ENCODE measurements at places on chromosomes 11 and 22.
A peak's percentile ranks its signal among the peaks of the same experiment; 100 is the strongest.

GRCh38 chr22:22410121-22410520 is 98.4 kb downstream of the ZNF280B start:
- peak; percentile 19 for DNase-seq

- peak; percentile 26 for DNase-seq
Measured at GRCh38 chr11:5238486-5238885, 4.2 kb upstream of the HBD start.

GRCh38 chr22:26380072-26380830 is 48.8 kb upstream of the ASPHD2 start:
- no peak for DNase-seq

DNA sequence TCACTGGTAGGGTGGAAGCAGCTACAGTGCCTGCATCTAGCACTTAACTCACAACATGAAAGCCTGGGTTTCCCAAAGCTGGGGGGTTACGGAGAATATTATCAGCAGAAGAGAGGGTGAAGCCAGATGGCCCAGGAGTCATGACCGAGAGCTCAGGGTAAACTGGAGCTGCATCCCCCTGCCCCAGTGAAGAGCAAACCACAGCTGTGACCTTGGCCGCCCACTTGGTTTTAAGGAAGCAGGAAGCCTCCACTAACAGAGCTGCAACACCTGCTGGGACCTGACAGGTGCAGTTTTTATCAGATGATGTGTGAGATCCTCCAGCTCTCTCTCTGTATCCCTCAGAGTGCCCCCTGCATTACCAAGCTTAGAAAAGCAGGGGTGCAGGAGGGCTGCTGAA is 20.9 kb downstream of the TCP11L1 start:
- DNase-seq, result no peak

GRCh38 chr11:133977067-133977677 is 20.4 kb upstream of the IGSF9B start:
- no peak for DNase-seq

GRCh38 chr22:41197038-41197972 is 7.8 kb upstream of the L3MBTL2 start:
- peak; percentile 84 for DNase-seq

- DNase-seq, result no peak
Measured at GRCh38 chr11:2557381-2557780, 112.6 kb downstream of the KCNQ1 start.

GRCh38 chr11:110971140-110971539 is 258.9 kb upstream of the ARHGAP20 start:
- DNase-seq, result no peak

DNA sequence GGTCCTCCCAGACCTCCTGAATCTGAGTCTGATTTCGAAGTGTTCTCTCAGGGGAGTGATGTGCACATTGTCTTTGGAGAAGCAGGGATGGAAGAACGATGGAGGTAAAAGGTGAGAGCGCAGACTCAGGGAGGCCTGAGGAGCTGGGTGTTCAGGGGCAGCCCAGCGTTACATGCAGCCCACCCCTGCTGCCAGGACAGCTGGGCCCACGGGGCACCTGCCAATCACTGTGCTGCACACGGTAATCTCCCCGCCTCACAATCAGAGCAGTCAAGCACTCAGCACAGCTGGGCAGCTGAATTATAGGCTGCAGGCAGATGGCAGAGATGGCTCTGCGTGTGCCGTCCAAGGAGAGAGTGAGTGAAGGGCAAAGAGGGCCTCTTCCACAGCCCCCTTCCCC is 17.9 kb upstream of the HTR3A start:
- no peak for DNase-seq

DNA sequence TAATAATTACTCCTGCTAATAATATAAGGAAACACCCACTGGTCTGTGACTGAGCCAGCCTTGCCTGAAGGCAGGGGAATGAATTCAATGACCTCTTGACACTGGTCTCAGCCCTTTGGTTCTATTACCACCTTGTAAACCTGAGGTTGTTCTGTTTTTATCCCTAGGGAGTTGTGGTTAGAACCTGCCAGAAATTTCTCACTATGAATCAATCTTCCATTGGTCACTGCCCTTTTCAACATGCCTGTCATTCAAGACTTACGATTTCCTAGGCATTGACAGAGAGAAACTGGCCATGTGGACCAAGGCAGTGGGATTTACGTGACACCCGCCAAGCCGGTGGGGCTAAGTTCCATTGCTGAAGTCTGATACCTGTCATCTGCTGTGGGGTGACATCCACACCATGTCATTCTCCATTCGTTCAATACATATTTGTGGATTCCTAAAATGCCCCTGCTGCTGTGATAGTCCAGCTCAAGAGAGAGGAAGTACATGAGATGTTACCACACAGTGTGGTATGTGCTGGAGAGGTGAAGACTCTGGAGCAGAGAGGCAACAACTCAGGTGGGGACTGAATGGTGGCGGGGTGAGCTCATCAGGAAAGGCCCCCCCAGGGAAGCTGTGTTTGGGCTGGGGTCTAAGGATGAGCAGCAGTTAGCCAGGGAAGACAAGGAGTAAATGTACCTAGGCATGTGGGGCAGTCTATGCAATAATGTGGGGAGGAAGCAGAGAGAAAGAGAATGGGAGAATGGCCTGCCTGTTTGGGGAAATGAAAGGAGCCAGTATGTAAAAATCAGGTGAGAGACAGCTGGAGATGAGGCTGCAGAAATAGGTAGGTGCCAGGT is 15.2 kb upstream of the EHF start:
- DNase-seq, result no peak

DNA sequence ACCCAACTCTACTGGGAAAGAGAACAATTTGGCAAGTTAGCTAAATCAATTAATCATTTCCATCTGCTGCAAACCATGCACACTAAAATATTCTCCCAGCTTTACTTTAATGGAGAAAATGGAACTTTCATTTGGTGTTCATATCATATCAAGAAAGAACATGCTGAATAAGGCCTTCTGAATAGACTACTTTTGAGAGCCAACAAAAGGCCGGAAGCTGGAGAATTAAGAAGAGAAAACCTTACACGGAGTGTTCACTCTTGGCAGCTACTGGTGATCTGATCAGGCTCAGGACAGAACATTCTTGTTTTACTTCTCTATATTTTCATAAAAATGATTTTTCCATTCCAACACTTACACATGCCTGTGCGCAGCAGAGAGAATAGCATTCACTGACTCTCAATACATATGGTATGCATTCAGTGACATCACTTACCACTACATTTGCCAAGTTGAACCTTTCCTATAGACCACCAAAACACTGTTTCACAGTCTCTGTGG is 165.3 kb downstream of the TTC28 start:
- DNase-seq, result no peak

- DNase-seq, result no peak
Measured at GRCh38 chr11:24157316-24157715, 339.5 kb upstream of the LUZP2 start.

GRCh38 chr11:134647066-134647743 is 235.2 kb upstream of the B3GAT1 start:
- no peak for DNase-seq

DNA sequence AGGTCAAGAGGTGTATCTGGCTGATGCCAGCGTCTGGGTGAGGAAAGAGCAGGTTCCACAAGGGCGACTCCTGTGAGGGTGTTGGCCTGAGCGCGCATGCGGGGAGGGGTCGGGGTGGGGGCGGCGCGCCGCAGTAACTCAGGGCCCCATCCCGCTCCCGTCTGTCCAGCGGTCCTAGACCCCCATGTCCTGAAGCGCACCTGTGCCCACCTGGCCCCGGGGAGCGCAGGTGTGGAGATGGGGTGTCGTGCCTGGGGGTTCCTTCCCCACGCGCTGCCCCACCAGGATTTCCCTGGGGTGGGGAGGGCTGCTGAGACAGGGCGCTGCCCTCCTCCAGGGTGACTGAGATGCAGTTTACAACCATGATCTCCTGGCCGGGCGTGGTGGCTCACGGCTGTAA is 20.9 kb downstream of the RNH1 start:
- DNase-seq, result no peak

DNA sequence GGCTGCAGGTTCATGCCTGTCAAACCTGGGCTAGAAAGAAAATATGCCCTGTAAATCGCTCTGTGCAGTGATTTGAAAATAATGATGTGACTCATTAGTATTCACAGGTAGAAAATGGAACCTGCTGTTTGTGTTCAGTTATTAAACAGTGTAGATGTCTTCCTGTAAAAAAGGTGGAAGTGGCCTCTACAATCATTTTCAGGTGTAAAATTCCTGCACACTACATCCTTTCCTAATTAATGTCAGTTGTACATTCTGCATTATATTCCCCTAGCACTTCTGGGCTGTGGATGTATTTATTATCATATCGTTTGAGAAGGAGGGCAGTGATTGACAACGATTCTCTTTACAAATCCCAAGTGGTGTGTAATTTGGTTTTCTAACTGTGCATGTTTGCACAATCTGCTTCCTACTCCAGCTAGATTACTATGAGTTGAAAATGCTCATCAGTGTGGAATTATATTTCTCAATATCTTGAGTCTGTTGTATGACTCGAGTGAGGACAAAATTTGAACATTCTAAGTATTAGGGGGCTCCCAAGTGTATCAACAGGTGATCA is 454.0 kb upstream of the DDI1 start:
- no peak for DNase-seq

GRCh38 chr22:23219822-23220484 is 39.6 kb downstream of the BCR start:
- DNase-seq, result peak; percentile 75

GRCh38 chr11:19539861-19540260 is 172.8 kb upstream of the NAV2 start:
- no peak for DNase-seq

DNA sequence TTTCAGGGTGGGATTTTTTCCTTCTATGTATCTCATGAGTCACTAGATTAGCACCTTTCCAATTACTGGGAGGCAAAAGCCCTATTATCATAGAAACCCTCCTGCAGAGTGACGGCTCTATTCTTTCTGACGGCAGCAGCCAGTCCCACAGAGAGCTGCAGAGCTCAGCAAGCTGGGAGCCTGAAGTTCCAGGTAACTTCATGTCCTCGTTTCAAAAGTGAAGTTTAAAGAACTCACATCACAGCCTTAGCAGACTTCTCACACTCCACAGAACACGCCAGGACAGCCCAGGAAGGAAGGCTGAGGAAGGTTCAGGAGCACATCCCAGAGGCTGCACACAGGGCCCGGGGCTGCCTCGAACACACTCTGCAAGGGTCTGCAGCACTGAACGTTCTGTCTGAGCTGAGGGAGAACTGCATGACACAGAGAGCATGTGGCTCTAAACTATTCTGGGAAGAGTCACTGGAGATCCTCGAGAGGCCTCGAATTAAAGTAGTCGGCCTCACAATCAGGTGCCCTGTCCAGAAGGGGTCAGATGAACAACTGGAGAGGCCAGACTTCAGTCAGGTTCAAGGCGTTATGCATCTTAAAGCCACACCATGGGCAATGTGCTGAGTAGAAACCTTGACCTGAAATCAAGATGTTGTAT is 104.2 kb upstream of the DRD2 start:
- no peak for DNase-seq

GRCh38 chr11:69383372-69384250 is 89.7 kb downstream of the MYEOV start:
- no peak for DNase-seq

DNA sequence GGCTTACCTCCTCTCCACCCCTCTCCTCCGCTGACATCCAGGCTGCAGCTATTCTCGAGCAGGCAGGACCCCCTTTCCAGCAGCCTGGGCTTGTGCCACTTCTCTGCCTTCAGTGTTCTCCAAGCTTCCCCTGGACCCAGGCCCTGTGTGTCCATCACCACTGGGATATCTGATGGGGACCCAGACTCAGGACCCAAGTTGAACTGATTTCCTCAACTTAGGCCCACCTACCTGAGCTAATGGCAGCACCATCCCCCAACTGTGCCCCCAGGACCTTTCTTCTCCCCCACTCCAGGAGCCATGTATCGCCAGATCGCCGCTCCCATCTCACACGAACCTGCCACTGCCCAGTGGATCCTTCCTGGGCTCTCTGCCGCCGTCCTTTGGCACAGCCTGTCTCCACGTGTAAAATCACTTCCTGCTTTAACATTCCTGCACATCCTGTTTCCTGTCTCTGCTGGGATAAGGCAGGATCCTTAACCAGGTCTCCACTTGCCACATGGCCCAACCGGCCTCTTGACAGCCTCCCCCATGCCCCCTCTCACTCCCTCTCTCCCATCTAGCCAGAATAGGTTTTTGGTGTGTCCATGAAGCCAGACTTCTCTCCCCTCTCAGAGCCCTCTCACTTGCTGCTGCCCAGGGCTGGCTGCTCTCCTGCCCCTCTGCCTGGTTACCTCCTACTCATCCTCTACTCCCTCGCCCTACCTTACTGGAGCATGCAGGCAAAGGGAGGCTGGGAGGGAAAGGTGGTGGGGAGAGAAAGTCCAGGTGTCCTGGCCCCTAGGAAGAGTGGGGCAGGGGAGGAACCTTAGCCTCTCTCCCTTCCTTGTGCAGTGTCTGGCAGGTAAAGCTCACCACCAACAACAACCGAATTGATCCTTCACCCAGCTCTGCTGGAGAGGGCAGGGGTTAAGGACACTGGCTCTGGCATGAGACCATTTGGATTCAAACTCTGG is 9.4 kb downstream of the SPATA19 start:
- DNase-seq, result no peak

DNA sequence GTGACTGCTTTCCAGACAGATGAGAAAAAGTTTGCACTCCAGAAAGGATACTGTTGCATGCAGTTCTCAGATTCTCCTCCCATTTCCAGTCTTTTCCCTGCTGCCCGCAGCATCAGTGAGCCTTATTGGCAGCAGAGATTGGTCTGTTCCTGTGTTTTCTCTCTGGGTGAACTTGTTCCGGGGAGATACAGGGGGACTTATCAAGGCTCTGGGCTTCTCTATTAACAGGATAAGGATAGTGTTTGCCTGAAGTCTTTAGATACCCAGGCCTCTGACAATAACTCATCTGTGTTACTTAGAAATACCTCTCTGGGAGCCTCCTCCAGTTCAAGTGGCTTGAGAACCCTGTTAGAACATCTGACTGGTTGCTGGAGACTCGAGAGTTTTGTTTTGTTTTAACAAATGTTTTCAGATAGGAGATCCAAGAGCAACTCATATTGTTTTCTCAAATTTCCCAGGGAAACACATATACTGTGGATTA is 154.7 kb downstream of the BLID start:
- DNase-seq, result no peak

GRCh38 chr11:79578116-79578515 is 137.3 kb upstream of the TENM4 start:
- DNase-seq, result no peak

DNA sequence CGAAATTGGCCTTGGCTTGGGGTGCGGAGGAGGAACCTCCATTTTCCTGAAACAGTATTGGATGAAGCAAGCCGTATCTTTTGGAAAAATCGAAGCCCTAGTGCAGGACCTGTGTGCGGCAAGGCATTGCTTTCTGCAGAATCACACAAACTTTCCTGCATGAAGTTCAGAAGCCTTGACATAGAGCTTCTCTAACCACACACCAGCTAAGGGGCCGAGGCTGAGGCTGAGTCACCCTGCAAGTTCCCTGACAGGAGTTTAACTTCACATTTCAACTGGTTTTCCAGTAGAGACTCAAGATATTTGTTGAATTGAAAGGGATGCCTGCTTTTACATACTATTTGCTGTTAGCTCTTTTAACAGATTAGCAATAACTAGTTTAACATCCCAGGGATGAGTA is 67.8 kb downstream of the TCF20 start:
- DNase-seq, result peak; percentile 53

GRCh38 chr22:49540913-49541692 is 286.6 kb downstream of the BRD1 start:
- no peak for DNase-seq

Data from inflammatory macrophage treated with lipopolysaccharide for 1 hour (primary cell).